ENCODE measurements at places on chromosomes 1 and 21. TPM values are rescaled to one million over a fixed set of nuclear protein-coding genes. Genes with fewer than 3 reads are reported as not detected.

DNA sequence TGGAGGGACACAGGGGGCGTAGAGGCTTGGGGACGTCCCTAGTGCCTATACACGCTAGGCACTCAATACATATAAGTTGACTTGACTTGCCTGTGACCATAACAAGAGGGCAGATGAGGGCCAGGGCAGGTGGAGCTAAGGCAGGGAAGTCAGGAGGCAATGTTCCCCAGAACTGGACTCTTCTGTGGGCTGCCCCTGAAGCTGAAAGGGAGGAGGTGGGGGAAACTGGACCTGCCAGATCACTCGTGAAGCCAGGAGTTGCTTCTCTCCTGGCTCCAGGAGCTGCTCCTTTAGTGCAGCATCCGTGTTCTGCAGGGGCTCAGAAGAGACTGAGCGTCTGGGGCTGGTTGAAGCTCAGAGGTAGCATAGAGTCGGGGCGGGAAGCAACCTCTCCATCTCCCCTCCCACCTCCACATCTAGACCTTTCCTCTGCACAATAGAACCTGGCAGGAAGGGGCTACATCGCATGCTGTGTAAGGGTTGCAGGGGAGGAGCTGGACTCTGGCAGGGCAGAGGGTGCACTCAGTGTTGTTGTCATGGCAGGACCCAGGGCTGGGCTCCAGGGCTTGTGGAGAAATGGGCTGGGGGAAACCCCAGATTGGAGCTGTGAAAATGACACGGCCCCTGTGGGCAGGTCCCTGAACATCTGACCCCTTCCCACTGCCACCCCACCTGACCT is 2.9 kb upstream of the SEMA4A start:
- no peak for DNase-seq

DNA sequence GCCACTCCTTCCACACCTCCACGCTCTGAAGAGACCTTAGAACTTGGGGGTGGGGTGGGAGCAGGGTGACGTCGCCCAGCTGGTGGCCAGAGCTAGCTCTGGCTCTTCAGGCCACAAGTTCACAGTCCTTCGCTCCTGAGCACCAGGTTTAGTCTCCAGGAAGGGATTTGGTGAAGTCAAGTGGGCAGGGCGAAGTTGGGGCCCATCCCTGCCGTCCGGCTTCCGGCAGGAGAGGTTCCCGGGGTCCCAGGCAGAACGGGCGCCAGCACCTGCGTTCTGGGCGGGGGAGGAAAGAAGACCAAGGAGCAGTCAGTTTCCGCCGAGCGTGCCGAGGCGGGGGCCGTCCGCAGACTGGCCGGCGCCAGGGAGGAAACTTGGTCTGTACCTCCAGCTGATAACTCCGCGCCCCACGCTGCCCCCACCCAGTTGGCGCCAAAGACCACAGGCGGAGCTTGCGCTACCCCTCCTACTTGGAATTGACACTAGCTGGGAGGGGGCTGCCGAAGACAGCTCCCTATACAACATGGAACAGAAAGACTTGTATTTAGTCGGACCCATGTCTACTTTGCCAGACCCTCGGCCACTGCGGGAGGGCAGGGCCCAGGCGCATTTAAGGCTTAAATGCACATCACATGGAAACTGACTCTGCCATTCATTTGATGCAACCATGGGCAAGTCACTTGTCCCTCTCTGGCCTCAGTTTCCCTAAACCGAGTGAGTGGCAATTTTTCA is 995 bp downstream of the ID3 start:
- DNase-seq: peak; percentile 84

AK5 gene
- 9.0 TPM for polyA plus RNA-seq

KCNE2 gene
- 0.48 TPM for polyA plus RNA-seq

YIPF1 gene
- polyA plus RNA-seq: 13.2 TPM
